ENCODE measurements at places on chromosomes 4 and X.

DNA sequence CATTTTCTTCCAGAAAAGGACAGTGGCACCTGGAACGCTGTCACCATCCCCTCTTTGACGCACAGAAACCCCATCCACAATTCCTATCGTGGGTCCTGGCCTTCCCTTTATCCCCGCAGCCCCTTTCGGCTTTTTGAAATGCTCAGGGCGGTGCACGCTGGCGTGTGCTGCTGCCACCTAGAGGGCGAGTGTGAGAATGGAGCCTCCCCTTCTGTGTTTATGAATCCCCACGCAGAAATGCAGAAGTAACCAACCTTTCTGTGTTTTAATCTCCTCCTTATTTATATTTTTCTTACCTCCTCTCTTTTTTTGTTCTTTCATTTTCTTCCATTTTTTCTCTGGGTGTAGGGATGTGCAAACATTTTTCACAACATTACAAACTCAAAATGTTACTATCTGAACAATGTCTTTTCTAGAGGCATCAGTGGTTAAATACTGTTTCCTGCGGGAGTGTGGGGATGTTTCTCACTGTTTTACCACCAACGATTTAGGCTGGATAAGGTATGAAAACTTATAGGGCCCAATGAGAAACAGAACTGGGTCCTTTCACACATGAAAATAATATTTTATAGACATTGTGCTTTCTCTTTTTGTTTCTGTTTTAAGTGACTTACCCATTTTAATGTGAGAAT lies 50.0 kb downstream of the TMA16 start:
- peak; percentile 54 for DNase-seq

- DNase-seq = no peak
Observed at GRCh38 chr4:66034671-66035070, 364.4 kb upstream of the EPHA5 start.

- no peak for DNase-seq
Observed at GRCh38 chr4:99716996-99717395, 59.4 kb upstream of the C4orf54 start.

GRCh38 chr4:149056615-149057014 lies 614.4 kb upstream of the NR3C2 start:
- no peak for DNase-seq

DNA sequence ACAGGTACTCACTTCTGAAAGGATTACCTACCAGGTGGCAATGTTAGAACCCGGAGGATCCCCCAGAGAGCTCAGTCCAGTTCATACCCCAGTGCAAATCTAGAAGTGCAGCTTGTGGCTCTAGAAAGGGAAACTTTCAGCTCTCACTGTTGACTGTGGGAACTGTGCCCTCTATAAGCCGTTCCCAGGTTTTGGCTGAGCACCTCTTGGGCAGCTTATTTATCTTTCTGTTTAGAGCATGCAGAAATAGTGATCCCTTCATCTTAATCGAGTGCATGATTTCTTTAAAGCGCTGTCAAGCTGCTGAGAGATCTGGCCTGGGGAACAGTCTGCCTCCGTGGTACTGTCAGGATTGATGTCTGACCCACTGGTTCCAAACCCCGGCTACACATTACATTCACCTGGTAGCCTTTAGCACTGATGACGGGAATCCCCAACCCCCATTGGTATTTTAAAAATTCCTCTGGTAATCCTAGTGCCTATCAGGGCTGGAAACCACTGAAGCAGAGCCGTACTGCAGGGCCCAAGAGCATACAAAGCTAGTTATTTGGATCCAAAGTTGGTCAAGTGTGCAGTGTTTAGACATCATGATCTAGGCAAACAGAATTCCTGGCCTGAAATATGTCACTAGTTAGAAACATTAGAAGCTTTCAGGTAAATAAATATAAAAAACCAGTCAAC lies 103.2 kb downstream of the KLHL8 start:
- no peak for DNase-seq

GRCh38 chr4:136484996-136485395 lies 1047.3 kb downstream of the PCDH18 start:
- DNase-seq = no peak

- DNase-seq = no peak
Observed at GRCh38 chrX:9324676-9325075, 140.2 kb upstream of the TBL1X start.

DNA sequence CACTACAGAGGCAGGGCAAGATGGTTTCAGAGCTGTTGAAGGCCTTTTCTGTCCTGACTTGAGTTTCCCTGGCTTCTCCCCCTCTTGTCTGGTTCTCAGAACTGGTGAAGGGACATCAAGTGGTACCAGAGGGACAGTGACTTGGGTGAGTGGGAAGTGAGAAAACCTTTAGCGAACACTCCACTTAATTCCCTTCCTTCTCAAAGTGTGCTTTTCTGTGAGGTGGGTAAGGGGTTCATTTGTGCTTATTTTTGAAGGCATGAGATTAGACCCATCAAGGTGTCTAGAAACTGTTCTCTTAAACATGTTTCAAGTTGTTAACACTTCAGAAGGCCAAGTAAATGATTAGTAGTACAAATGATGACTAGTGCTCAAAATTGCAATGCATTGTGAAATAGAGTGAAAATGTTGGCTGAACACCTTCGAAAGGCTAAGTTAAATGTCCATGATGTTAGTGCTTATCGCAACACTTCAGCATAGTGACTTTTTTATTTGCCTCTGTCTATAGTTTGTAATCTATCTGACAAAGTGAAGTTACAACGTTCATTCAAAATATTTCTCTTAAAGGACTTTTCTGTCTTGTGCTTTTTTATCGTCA lies 2.8 kb downstream of the AREG start:
- no peak for DNase-seq

- DNase-seq = peak; percentile 67
Observed at GRCh38 chrX:276581-277201, 4.5 kb upstream of the PLCXD1 start.

DNA sequence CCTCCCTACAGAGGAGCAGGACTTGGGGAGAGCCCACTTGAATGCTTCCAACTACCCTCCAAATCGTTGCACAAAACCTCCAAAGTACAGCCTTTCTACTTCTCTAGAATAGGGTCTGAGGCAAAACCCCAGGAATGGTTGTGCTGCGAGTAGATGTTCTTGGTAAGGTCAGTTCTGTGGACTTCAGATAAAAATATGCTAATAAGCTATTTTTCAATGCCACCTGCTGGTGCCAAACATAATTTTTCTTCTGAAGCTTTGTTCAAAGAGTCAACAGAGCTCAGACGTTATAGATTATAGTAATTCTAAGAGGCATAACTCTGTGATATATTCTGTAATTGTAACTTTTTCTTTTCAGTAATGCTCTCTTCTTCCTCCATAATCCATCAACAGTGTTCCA lies 425.7 kb downstream of the GPAT3 start:
- peak; percentile 43 for DNase-seq

DNA sequence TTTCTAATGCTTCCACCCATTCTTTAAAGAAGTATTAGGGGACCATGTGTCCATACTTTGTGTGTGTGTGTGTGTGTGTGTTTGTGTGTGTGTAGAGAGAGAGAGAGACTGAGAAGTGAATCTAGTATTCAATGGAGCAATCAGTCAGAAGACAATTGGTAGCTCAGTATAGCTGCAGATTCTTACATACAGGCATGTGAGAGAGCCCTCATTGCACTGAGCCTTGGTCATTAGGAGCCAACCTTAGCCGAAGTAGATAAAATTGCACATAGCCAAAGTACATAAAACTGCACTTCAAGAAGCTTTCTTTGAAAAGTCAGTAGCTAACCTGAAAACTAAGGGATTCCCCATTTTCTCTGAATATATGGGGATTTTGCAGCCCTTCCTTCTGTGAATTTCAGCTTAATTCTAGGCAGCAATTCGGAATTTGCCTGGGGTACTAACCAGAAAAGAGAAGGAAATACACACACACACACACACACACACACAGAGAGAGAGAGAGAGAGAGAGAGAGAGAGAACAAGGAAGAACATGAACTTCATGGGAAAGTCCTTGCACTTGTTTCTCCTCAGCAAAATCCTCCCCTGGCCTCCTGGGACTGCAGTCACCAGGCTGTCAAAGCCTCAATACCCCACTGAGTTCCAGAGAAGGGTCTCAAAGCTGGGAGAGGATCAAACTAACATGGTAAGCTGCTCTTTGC lies 1.7 kb upstream of the PRDM8 start:
- no peak for DNase-seq

GRCh38 chr4:8289956-8290700 lies 20.6 kb downstream of the HTRA3 start:
- DNase-seq = no peak

GRCh38 chr4:138103597-138104283 lies 138.4 kb downstream of the SLC7A11 start:
- no peak for DNase-seq

DNA sequence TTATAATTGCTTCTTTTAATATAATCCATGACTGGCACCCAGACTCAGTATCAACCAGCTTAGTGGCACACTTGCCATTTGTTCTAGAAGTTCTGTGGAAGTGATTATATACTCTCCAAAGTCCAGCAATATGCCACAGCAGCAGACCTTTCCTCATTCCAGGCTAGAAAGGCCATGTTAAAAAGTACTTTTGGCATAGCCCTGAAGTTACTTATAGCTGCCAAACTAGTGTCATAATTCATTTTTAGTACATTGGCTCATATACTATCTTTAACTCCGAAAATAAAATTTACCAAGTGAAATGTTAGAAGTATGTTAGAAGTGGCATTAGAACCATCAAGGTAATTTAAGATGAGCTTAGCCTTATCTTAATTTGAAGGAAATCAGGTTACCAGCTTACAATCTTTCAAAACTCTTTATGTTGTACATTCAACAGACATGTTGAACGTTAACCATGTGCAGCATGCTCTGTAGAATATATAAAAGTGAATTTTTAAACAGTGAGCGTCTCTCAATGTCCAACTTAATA lies 714.2 kb upstream of the LCORL start:
- no peak for DNase-seq

DNA sequence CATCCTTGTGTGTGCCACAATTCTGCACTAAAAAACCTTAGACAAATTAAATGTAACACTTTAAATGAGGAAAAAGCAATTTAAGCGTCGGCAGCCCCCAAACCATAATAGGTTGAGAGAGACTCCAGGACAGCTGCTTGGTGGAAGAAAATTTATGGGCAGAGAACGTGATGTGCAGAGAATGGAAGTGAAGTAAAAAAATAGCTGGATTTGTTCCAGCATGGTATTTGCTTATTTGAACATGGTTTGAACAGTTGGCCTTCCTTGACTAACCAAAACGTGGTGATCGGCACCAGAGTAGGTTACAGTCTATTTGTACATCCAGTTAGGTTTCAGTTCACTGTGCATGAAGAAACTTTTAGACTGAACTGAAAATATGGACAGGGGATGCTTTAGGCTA lies 343.0 kb upstream of the CPEB2 start:
- no peak for DNase-seq

- DNase-seq = peak; percentile 86
Observed at GRCh38 chrX:3820167-3820566, 106.7 kb upstream of the PRKX start.

DNA sequence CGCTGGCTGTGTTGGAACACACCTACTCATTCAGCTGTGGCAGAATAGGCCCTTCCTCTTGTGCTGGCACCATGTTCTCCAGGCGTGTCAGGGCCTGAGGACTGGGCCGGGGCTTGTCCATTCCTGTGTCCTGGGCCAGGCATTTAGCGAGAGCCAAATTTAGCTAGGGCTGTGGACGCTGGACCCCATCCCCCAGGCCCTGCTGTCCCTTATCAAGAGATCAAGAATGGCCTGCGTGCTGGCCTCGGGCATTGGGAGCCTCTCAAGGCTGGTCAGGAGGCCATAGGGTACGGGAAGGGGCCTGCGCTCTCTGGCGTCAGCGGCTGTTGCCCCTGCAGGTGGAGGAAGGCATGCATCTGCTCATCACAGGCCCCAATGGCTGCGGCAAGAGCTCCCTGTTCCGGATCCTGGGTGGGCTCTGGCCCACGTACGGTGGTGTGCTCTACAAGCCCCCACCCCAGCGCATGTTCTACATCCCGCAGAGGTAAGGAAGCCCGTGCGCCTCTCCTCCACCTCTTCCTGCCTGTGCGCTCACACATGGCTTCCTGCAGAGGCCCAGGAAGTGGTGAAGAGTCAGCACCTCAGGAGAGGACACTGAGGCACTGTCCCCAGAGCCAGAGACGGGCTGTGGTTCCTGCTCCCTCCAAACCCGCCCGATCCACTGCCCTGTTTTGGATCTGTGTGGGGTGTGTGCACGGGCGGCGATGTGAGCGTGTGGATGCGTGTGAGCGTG lies 15.3 kb downstream of the ABCD1 start:
- no peak for DNase-seq

DNA sequence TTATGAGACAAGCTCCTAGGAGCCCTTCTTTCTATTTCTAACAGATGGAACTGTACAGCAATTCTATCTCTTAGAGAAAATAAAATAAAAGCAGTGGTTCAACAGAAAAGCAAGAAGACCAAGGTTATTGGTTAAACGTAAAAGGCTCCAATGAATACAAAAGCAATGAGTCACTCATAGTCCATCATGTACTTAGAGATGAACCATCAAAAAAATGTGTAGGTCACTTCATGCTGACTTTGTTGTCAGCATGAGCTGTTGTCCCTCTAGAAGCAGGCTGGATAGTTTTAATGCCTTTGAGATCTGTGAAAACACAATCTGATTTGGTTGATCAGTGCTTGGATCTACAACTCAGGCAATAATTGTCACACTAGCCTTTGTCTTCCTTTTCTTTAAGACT lies 378.6 kb upstream of the ANXA10 start:
- peak; percentile 84 for DNase-seq

DNA sequence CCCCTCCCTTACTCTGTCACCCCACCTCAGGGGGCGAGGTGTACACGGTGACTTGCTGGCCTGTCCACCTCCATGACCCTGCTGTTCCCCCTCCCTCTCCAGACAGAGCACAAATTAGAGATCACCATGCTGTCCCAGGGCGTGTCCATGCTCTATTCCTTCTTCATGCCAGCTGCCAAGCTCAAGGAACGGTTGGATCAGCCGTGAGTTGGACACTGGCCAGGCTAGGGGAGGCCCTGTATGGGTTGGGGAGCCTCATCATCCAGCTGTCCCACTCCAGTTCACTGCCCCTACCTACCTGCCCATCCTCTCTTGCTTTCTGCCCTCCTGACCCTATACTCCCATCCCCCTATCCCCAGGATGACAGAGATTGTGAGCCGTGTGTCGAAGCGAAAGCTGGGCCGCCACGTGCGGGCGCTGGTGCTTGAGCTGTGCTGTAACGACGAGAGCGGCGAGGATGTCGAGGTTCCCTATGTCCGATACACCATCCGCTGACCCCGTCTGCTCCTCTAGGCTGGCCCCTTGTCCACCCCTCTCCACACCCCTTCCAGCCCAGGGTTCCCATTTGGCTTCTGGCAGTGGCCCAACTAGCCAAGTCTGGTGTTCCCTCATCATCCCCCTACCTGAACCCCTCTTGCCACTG lies 3.9 kb upstream of the CDK16 start:
- DNase-seq = no peak

GRCh38 chr4:6573551-6573950 lies 1.4 kb upstream of the MAN2B2 start:
- no peak for DNase-seq

- no peak for DNase-seq
Observed at GRCh38 chr4:13527192-13527980, 16.9 kb downstream of the NKX3-2 start.

DNA sequence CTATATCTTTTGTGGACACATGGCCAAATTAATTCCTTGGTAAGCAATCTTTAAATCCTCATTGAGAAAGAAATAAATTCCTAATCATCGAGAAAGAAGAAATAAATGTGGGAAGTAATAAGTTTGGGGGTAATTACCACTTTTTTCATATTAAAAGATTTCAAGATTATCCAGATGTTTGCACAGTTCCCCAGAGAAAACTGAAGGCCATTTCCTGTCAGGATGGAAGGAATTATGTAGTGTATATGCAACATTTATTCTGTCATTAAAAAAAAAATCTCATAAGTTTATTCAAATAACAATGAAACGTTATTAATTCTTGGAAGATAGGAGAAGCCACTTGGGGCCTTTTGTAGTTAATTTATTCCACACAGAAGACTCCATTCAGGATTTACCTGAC lies 385.6 kb upstream of the NR3C2 start:
- DNase-seq = no peak

Data from fibroblast of skin of back (primary cell).